ENCODE measurements at places on chromosomes 4 and X.

DNA sequence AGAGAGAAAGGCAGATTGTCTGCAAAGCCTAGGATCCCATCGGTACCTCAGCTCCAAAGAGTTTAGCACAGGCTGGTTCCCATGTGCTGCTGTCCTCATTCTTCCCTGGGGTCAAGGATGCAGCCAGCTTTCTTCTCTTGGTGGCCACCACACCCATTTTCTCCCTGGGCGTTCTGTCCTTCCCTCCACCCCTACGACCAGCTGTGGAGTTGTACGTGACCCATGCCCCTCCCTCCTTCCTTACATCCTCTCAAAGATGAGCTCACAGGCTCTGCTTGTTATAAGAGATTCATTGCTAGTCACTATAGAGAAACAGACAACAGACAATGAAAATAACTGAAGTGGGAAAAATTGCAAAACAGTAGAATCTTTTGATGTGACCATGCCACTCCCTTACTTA, 74.0 kb upstream of the KLF3 start:
- no peak for DNase-seq

DNA sequence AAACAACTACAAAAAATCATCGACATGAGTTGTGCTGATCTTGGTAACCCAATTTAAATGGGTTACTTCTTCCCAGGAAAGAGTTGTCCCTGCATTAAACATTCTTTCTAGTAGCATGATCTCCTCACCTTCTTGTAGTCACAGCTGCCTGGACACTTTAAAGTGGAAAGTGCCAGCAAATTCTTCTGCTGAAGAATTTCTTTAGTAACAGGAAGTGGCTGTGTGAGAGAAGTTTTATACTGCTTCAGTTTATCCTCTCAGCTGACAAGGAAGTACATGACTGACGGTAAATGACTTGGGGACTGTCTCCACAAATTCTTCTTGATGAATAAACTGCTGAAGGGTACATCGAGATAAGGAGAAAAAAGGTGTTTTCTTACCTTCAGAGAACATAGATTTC, 18.2 kb upstream of the TNIP3 start:
- no peak for DNase-seq

GRCh38 chrX:139222511-139223200, 307.9 kb upstream of the F9 start:
- DNase-seq: no peak

GRCh38 chr4:18214411-18215055, 193.0 kb upstream of the LCORL start:
- no peak for DNase-seq

GRCh38 chrX:49308604-49309269, 5.3 kb downstream of the GAGE10 start:
- no peak for DNase-seq

DNA sequence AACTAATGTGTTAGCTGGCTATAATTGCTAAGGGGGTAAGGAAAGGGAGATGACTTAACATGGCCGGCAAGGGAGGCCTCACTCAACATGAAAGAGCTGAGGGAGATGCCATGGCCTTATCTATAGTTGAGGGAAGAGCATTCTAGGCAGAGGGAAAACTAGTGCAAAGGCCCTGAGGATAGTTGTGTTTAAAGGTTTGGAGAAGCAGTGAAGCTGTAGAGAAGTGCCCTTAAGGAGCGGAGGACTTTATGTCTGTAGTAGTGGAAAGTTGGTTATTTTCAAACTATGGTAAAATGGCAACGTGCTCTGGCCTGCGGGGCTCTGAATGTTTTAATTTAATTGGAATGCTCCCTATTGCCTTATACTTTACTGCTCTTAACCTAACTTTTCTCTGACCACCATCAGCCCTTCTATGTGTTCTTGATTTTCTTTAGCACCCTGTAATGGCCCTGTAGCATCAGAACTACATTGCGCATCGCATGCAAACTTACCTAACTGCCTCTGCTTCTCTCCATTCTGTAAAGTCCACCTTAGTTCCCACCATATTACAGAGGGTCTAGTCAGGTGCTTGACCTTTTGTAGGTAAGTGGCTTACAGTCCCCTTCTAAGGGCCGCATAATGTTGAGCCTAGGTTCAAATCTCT, 35.8 kb downstream of the ERVMER34-1 start:
- DNase-seq: no peak

DNA sequence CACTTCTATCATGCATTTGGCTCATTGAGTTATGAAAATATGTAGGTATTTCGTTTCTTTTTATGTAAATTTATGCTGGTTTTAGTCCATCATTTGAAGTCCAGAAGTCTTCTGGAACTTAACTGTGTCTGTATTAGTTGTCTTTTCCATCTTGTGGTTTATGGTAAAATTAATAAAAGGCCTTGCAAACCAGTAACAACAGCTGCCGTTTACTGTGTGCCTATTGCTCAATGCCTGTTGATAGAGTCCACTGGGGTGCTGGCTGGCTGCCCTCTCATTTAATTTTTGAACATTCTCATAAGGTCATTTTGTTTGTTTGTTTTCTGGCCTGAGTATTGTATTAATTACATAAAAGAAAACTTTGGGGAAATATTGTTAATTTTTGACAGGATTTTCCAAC, 98.0 kb downstream of the NAA11 start:
- no peak for DNase-seq

Data from stimulated activated CD4-positive, alpha-beta T cell treated with anti-CD3 and anti-CD28 coated beads, TNF-alpha, amount 100 ng/mL, for 24 hours (primary cell).